Stimulated activated CD4-positive, alpha-beta T cell treated with anti-CD3 and anti-CD28 coated beads, Interleukin-15, amount 100 ng/mL, for 1 hour (primary cell): ENCODE measurements at places on chromosomes 2 and 18.

GRCh38 chr2:203822240-203822639 is 45.3 kb upstream of the CTLA4 start:
- no peak for DNase-seq

GRCh38 chr2:106868275-106868674 is 17.7 kb downstream of the ST6GAL2 start:
- DNase-seq: no peak

DNA sequence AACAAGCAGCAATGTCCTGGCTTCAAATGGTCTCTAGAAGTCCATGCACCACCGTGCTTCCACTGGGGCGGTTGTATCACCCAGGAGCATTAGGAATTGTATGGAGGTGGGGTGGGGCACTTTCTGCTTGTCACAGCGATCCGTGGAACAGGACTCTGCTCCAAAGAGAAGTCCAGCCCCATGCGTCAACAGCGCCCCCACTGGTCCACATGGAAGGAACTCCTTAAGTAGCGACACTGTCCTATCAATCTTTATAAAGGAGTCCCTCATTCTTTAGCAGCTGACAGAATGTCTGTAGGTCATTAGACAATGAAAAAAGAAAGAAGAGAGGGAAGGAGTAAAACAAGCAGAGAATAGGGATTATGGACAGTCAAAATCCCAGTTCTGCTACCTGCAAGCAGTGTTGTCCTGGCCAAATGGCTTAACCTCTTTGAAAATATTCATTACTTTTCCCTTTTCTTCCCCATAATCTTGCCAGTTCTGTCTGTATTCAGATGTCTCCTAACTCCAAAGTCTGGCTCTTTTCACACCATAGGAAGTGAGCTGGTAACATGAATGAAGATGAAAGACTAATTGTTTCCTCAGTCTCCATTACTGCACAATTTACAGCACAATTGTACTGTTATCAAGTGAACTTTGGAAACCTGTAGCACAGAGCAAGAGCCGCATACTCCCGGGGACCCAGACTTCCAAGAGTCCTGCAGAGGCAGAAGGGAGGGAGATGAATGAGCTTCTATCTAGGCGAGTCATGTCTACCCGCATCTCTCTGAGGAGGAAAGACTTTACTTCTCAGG is 9.9 kb downstream of the NFE2L2 start:
- no peak for DNase-seq

DNA sequence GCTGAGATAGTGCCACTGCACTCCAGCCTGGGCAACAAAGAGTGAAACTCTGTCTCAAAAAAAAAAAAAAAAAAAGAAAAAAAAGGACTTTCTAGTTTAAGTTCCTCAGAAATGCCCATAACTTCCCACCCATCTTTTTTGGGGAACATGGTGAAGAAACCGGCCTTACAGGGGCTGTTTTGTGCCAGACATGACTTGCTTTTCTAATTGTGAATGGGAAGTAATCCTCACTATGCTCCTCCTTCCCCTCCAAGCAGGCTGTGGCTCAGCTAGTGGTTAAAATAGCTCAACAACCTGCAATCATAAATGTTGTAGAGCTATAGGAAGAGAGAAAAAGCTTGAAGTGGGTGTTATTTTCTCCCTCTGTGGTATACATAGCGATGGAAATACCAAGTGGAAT is 34.1 kb upstream of the OLA1 start:
- DNase-seq: no peak

GRCh38 chr2:44741507-44741906 is 200.0 kb upstream of the SIX3 start:
- no peak for DNase-seq

GRCh38 chr2:147500229-147500628 is 344.6 kb upstream of the ACVR2A start:
- no peak for DNase-seq

DNA sequence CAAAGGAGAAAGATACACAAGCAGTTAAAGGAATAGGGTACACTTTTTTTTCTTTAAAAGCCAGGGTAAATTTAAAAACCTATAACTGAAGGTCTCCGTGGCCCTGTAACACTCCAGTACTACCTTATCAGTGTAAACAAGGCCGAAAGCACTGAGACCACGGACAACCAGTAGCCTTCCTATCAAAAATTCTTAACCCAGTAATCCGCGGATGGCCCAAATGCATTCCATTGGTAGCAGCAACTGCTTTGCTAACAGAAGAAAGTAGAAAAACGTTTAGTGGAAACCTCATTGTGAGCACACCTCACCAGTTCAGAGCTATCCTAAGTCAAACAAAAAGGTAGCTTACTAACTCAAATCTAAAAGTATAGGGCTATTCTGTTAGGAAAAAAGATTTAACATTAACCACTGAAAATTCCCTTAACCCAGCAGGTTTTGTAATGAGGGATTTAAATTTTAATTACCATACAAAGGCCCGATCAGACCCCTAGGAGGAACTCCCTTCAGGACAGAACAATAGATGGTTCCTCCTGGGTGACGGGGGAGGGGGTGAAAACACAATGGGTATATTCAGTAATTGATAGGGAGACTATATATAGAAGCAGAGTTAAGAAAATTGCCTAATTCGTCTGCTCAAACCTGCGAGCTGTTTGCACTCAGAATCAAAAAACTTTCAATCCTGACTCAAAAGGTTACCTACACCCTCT is 50.8 kb upstream of the CWC22 start:
- DNase-seq: no peak

GRCh38 chr2:25341011-25341727 is 556 bp downstream of the DNMT3A start:
- no peak for DNase-seq

DNA sequence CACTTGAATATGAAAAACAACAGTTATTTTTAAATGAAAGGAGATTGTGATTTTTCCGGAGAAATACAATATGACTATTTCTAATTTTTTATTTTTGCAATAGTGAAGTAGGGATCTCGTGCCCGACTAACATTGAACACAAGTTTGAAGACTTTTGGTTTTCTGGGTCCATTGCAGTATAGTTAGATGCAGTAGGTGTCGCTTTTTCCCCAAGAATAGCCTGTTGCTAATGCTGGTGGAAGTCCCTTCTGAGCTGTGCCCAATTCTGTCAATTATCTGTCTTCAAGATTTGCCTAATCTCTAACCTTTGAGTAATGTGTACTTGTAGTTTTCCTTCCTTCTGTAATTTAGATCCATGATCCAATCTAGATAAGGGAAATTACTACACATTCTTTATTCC is 36.5 kb downstream of the SEMA4F start:
- no peak for DNase-seq

- DNase-seq: no peak
Measured at GRCh38 chr2:32901313-32901712, 45.4 kb upstream of the LTBP1 start.

GRCh38 chr2:151953467-151953866 is 125.2 kb upstream of the ARL5A start:
- no peak for DNase-seq

- no peak for DNase-seq
Measured at GRCh38 chr2:96527286-96528005, 9.1 kb upstream of the ARID5A start.

DNA sequence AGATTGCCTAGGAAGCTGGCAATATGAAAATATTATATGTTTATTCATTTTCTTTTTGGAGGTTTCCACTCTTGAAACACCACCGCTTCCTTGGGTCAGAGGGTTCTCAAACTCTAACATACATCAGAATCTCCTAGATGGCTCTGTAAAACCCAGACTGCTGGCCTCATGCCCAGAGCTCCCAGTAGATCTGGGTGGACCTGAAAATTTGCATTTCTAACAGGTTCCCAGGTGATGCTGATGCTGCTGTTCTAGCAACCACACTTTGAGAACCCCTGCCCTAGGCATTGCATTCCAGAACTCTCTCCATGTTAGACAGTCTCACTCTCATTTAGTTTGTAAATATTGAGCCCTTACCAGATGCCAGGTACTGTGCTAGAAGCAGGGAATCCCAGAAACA is 139.4 kb downstream of the FAM210A start:
- no peak for DNase-seq

DNA sequence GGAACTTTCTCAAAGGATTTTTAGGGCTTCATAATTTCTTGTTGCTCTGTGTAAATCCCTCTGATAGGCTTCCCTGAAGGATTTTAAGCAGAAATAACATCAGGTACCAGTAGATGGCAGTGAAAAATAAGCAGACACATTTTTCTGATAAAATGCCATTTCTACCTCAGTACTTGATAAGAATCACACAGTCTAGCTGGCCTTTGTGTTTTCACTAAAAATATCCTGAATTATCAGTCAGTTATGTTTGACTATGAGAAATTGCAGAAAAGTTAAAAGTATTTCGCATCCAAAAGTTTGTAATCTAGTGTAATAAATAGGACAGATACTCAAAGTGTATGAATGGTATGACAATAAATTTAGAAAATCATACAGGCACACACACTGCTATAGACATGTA is 68.7 kb downstream of the DNAJC10 start:
- no peak for DNase-seq

DNA sequence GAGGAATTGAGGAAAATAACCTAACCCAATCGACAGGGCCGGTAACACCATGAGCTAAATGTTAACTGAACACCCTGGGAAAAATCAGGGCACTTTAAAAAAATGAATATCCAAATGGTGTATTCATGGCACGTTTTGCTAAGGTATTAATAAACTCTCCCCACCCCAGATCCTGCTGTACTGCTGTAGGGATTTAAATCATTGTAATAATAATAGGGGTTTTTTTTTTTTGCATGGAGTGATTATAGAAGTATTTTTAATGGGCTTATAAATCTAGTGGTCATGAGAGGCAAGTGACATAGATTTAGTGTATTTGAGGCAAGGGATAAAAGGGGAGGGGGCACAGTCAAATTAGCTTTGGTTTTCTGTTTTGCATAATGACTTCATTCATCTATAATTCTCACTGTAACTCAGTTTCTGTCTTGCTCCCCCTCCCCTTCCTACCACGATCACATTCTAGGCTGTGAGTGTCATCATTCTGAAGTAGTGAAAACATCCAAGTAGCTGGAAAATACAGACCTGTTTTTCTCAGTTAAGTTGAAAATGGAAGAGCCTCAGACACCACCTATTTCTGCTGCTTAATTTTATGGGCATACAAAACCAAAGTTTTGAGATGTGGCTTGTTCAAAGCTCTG is 18.2 kb upstream of the MGAT5 start:
- no peak for DNase-seq

GRCh38 chr2:223923976-223924375 is 21.2 kb downstream of the WDFY1 start:
- no peak for DNase-seq

DNA sequence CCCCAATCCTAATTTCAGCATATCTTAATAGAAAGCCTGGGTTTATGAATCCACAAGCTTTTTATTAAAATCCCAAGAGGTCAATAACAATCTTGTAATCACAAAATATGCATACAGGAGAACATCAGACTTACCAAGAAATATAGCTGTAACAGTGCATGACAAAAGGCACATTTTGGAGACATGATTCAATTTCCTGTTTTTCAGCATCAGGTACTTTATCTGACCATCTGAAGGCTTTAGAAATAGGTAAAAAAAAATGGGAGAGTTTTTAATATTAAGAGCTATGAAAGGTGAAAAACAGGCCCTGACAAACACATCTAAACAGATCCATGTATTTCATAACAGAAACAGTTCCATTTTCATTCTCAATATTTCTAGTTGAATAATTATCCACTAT is 89.9 kb upstream of the EFEMP1 start:
- no peak for DNase-seq

DNA sequence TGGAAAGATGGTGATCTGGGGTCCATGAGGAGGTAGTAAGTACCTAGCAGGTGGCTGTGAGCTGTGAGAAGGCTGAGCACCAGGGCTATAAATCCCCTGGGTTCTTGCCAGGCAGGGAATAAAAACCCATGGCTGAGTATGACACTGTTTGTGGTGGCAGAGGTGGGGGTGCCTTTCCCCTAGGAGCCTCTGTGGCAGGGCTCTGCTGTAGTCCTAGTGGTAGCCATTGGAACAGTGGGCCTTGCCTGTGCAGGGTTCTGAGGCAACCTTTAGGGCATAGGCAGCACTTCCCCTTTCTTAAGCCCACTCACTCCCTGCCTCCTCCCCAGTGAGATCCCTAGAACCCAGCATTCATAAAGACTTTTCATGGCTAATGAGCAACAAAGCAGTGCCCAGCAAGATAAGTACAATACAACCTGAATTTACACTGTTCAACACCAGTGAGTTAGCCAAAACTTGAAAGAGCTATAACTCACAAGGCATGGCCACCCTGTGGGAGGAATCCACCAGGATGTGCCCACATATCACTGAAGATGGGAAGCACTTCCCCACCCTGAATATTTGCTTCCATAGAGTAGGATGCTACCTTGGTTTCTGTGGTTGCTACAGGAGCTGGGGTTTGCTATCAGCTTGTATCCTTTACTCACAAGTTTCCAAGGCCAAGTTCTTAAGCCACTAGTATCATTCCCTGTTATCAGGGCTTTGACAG is 100.9 kb upstream of the NEUROD1 start:
- DNase-seq: no peak
